ENCODE measurements at places on chromosomes 13 and 19.

GRCh38 chr19:35449359-35450043, 1.4 kb downstream of the FFAR2 start:
- DNase-seq, result peak; percentile 84

- no peak for DNase-seq
Observed at GRCh38 chr13:25171517-25172302, at the start of gene AMER2. AMER2 (minus strand) TSS chr13:25172288; CDS start chr13:25171619, 669 bp downstream.

DNA sequence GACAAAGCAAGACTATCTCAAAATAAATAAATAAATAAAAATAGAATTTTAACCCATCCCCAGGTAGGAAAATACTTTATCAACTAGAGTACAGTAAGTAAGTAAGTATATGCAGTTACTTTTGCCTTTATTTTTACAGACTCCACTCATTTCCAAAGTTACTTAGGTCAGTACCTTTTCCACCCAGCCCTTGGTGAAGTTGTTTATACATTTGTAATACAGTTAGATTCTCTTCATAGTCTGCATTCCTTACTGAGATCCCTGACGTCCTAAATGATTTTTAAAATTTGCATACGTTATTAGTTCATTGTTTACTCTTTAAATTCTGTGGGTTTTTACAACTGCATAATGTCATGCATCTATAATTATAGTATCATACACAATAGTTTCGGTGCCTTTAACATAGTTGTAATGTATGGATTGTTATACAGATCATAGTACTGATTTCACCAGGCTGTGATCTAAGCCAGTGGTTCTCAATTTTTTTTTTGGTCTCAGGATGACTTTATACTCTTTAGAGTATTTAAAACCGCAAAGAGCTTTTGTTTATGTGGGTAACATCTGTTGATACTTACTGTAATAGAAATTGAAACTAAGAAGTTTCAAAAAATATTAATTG, 10.4 kb downstream of the SETDB2 start:
- no peak for DNase-seq

DNA sequence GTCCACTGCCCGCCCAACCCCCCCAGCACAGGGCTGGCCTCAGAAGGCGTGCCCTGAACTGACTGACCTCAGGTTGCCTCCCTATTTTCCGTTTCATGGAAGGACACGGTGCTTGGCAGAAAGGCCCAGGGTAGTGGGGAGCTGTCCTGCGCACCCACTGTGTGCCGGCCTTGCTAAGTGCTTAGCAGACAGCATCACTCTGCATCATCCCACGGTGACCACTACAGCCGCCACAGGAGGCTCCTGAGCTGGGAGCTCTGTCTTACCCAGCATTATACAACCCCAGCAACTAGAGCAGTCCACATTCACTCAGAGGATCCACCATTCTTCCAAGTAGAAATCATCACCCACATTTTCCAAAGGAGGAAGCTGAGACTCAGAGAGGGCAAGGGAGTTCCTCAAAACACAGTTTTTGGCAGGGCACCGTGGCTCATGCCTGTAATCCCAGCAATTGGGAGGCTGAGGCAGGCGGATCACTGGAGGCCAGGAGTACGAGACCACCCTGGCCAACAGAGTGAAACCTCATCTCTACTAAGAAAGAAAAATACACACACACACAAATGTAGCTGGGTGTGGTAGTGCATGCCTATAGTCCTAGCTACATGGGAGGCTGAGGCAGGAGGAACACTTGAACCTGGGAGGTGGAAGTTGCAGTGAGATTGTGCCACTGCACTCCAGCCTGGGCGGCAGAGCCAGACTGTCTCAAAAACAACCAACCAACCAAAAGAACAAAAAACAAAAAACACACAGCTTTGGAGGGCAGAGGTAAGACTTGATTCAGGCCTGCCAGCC, 1.6 kb downstream of the SBK2 start:
- peak; percentile 51 for DNase-seq

DNA sequence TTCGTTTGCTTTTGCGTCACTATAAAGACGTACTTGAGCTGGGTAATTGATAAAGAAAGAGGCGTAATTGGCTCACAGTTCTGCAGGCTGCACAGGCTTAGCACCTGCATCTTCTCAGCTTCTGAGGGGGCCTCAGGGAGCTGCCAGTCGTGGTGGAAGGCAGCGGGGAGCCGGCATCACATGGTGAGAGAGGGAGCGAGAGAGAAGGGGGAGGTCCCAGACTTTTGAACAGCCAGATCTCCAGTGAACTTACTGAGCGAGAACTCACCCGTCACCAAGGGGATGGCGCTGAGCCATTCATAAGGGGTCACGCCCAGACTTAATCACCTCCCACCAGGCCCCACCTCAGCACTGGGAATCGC, 58.7 kb upstream of the F7 start:
- no peak for DNase-seq
